CD4-positive, alpha-beta T cell treated with Interleukin-15 for 4 hours (primary cell): ENCODE measurements at places on chromosomes 6 and 20.

- no peak for DNase-seq
These were observed 835 bp downstream of the PRR18 start for GRCh38 chr6:166307082-166308032.

GRCh38 chr20:62745952-62746288 lies 37.3 kb downstream of the NTSR1 start:
- DNase-seq, result no peak

DNA sequence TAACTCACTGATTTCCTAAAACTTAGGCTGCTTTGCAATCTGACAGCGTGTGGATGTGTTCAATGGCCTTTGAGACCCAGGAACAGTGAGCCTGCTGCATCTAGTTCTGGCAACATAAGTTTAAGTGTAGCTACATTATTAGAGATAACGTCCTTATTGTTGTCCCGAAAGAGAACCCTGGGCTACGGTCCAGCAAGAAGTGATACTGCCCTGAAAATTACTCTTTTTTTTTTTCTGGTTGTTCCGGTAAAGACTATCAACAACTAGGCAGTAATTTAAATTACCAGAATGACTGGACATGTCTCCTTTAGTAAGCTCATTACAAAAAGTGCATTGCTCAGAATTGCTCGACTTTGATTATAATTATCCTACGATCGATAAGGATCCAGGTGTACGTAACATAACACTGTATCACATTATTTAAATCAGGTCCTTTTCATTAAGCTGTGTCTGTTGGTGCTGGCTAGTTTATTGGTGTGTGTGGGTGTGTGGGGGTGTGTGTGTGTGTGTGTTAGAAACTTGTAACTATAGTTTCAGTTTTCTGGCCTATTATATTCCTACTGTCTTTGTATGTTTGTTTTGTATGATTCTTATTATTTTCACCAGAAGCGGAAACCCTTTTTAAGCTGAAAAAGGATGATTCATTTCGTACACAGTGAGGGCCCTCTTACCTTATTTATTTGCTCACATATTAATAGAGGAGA lies 3.0 kb downstream of the TSHZ2 start:
- DNase-seq, result peak; percentile 51

DNA sequence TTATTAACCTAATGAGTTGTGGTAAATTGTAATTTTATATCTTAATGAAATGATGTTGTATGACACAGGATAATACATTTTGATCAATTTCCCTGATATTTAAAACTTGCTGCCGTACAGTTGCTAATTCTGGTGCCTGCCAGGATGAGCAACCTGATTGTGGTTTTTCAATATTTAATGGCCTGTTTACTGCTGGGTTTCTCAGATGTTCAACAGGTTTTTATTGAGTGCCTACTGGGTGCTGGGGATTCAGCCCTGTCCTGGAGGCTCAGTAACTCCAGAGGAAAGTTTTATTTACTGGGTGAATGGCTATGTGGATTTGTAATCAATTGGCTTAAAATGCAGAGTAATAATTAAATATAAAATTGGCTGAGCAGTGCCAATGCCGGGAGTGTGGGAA lies 8.0 kb downstream of the TOX2 start:
- no peak for DNase-seq

DNA sequence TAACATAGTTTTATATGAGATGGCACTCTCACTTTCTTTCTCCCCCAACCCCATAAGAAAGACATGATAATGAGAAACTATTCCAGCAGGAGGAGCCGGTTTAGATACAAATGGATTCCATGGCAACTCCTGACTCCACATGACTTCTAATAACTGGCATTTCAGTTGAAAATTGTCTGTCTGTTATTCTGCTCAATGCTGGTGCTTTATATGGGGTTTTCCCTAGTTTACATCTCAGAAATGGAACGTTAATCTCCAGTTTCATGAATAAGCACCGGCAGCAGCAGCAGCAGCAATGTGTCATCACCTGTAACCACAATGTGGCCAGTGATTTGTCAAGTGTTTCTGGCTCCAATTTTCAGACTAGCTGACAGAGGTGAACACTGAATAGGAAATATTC lies 8.0 kb upstream of the SIM1 start:
- no peak for DNase-seq

GRCh38 chr6:44135173-44135758 lies 7.9 kb downstream of the TMEM63B start:
- DNase-seq, result no peak

DNA sequence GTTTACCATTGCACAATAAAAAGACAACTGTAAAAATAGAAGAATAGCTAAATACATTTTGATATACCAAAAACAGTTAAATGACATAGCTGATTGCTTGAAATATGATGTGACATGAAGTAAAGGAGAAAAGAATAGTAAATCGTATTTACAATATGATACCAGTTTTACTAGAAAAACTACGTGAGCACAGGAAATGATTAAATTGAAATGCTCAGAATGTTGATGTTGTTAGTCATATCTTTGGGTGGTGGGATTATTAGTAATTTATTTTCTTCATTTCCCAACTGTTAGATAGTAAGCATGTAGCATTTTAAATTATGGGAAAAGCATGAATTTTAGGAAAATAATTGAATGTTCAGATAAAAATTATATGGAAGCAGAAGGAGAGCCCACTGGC lies 268.3 kb upstream of the TAB2 start:
- no peak for DNase-seq

DNA sequence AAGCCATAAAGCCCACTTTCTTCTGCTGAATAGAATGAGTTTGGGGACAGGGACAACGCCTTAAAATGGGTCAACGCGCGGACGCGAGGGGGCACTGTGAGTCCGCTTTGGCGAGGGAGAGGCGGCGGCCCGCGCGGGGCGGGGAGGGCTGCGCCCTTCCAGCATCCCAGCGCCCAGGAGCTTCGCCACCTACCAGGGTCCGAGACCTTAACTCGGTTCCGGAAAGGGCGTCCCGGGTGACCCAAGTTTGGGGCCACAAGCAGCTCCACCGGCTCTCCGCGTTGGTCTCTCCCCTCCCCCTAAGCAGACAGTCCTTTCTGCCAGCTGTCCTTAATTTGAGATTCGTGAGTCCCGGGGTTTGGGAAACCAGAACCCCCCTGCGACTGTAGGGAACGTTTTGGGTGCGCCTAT lies 1.8 kb upstream of the SAMD5 start:
- DNase-seq, result no peak

DNA sequence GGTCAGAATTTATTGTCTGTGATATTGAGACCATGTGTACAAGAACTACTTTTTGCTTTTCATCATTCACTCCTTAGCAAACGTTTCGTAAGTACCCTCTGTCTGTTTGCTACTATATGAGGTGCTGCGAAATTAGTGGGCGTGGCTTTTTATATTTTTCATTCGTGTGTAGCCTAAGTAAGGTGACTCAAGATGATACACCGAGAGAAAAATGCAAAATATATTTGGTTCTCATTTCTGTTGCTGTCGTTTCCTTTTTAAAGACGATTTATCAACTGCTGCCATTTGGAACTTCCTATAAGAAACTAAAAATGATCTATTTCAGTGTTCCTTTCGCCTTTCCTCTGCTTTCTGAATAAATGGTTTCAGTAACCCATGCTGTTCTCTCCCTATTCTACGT lies 61.2 kb downstream of the VAPB start:
- DNase-seq, result no peak

DNA sequence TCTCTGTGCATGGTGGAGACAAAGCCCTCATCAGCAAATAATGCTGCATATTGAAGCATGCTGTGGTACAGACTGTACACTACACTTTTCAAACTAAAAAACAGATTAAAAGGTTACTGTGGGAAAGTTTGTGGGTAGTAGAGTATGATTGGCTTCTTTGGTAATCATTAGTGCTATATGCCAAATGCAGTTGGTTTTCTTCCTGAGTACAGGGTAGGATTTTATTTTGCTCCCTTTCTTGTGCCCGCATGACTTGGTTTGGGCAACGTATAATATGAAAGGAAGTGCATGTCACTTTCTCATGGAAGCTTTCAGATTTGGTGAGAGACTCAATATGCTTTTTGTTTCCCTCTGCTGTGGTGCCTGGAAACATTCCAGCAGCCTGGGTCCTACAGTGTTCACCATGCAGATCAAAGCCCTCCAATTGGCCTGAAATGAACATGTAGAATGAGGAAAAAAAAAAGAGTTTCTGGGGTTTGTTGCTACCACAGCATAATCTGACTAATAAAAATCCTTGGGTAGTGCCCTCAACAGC lies 270.7 kb upstream of the ADGRB3 start:
- DNase-seq, result no peak
